G401 (cell line): ENCODE measurements at places on chromosomes 5 and 9.

DNA sequence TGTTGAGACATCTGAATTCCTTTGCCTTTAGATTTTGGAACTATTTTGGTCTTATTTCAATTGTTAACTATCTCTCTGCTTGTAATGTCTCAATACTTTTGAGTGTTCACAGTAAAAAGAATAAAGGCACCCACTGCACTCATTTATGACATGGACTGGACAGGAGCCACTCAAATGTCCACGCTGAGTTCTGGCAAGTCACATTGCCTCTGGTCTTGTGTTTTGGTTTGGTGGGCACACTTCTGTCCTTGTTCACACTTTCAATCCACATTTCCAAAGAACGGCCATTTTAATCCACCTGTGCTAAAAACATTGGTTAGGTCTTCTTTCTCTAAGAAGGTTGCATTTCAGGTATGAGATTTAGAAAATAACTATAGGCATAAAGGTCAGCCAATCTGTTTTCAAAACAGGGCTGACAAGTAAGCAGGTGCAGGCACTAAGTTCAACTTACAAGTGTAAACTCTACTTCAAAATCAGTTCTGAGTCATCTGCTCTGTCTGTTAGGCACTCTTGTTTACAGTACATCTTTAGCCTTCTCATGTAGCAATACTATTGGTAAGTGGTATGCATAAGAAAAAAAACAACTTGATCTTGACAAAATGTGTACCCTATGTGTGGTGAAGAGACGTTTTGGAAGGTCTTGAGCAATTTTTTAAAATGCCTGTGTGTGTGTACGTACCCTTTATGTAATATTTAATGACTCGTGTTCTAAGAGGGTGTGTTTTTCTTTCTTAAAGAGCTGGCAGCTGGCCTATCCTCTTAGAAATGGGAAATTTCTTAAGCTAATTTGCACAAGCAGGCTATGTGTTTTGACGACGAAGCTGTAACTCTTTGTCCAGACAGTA, 31.5 kb upstream of the ZFAND5 start:
- peak; percentile 15 for DNase-seq

DNA sequence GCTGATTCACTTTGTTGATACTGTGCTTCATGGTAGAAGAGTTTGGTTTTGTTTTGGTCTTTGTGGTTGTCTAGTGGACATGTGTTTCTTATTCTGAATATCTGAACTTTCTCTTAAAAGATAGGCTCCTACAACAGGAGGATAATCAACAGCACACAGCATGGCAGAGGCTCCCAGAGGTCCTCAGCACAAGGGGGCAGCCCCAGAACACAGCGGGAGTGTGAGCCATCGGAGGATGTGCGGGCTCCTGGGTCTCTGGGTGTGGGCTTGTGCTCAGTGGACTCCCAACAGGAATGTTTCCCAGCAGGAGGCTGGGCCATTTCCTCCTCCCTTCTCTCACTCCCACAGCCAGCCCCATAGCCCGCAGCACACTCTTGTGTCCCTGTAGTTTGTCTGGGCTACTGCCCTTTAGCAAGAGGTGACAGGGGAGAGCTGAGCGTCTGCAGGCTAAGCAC, 164.3 kb upstream of the OTULINL start:
- DNase-seq: no peak

DNA sequence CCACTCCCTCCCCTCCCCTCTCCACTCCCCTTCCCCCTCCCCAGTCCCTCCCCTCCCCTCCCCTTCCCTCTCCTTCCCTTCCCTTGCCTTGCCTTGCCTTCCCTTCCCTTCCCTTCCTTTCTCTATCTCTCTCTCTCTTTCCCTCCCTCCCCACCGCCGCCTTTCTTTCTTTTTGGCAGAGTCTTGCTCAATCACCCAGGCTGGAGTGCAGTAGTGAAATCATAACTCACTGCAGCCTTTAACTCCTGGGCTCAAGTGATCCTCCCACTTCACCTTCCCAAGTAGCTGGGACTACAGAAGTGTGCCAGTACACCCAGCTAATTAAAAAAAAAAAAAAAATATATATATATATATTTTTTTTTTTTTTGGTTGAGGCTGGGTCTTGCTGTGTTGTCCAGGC, 45.5 kb downstream of the IL31RA start:
- no peak for DNase-seq

- no peak for DNase-seq
Measured at GRCh38 chr5:37906416-37906815, 66.6 kb upstream of the GDNF start.

DNA sequence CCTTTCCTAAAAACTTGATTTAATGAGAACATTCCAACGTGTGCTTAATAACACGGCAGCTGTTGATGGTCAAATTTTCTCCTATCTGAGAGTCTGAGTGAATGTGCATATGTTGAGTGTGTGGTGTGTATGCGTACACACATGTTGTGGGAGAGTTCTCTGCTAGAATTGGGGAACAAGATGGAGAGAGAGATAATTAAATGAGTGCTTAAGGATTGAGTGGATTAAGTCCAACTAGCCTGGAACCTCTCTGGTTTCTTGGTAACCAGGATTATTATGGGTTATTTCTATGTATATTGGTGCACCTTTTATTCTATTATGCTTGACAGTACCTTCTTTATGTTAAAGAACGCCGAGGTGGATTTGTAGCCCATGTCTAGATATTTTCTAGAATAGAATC, 36.4 kb upstream of the TNFAIP8 start:
- DNase-seq: no peak

- no peak for DNase-seq
Measured at GRCh38 chr5:38228914-38229313, 29.4 kb upstream of the EGFLAM start.

- DNase-seq: no peak
Measured at GRCh38 chr9:93111371-93112115, 15.5 kb downstream of the CARD19 start.

DNA sequence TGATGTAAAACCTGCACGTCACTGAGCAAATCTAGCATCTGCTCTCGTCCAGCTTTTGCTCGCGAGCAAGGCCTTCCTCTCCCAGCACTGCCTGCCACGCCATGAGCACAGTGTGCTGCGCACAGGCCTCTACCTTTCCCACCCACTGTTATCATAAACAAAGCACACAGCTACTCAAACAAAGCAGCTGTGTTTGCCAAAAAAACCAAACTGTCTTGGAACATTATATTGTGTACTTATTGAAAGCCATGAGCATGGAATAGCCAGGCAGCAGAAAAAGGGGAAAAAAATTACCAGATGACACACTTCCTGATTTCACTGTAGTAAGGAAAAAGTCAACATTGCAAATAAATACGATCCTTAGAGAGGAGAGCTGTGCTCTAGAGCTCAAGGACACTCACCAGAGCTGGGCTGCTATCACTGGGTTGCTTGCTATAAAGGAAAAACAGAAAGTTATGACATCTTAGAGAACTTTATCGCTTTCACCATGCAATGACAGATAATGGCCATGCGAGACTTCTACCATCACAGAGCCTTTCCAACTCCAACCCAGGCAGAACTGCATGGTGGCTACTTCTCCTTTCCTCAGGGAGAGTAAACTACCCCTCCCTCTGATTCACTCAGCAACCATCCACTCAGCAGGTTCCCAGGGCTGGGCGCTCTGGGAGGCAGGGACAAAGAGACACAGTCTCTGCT, 69.6 kb downstream of the EPB41L4B start:
- DNase-seq: no peak

DNA sequence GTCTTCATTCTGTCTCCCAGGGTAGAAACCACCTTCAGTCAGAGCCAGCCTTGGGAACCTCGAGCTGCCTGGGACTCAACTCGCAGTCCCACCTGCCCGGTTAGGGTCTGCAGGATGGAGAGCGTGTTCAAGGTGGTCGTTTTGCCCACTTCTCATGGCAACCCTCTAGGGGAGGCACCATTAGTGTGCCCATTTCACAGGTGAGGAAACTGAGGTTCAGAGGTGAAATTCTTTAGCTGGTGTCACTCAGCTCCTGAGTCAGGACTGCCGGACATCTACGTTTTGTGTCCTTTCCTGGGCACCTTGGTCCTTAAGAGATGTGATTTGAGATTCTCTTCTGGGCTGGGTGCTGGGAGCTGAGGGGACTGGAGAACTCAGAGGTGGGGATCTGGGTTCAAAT, 30.0 kb downstream of the DAB2IP start:
- no peak for DNase-seq
